H1 (cell line): ENCODE measurements at places on chromosomes 1 and 21.
A peak's percentile ranks its signal among the peaks of the same experiment; 100 is the strongest.

GRCh38 chr1:155062151-155062686, 1.3 kb upstream of the EFNA4 start:
- DNase-seq = peak; percentile 87

DNA sequence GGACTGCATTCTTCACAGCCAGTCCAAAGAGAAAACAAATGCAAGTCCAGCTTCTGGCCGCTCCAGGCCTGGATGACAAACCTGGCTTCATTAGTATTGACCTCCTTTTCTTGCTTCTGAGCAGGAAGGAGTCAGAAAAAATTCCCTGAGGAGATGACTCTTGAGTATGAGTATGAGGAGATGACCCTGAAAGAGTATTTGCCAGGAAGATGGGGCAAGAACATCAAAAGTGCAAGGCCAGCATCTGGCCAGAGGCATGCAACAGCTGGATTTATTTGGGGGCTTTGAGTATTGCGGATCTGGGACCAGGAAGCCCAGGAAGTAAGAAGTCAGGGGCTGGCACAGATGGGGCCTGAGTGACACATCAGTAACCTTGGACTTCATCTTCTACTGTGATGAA, 113.9 kb downstream of the GLIS1 start:
- no peak for DNase-seq

DNA sequence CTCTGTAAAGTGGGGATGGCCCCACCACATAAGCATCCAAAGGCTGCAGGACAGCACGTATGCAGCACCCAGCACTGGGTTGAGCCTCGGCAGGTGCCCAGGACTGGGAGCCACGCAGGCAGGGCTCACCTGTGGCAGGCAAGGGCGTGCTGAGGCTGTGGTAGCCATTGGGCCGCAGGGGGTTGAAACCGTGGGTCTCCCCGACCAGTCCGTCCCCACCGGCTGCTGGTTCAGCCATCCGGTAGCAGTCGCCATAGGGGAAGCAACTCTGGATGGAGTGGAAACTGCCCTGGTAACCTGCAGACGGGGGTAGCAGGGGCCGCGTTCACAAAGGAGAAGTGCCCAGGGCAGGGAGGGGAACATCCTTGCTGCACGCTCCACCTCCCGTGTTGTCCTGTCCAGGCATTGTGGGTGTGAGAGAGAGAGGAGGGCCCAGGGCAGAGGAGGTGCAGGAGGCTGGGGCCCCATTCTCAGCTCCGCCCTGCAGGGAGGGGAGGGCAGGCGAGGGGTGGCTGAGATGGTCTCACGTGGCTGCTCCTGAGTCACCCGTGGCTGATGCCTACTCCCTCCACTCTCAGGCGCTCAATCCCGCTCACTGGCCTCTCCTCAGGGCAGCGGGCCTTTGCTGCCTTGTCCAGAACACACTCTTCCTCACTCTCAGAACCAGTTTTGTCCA, 49.9 kb downstream of the DMRTB1 start:
- no peak for DNase-seq

DNA sequence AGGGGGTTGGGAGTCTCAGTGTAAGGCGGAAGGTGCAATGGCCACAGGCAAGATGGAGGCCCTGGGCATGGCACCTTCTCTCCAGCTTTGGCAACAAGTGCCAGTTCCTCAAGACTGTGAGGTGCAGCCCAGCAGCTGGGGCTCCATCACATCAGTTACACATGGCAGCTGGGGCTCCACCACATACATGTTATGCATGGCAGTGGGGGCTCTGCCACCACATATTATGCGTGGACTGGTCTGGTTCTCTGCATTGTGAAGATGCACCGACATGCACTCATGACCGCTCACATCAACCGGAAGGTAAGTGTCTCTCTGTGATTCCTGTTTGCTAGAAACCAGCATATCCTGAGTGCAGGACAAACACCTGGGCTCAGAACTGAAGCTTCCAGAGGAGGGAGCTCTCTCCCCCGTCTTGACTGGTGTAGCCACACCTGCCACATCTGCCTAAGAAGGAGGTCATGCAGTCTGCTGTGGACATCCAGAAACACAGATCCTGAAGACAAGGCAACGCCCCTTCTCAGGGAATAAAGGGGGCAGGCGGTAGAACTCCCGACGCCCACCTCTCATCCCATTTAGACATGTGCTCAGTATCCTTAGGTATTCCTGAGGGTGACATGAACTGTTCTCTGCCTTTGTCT, 104.1 kb upstream of the TMPRSS2 start:
- DNase-seq = peak; percentile 73

DNA sequence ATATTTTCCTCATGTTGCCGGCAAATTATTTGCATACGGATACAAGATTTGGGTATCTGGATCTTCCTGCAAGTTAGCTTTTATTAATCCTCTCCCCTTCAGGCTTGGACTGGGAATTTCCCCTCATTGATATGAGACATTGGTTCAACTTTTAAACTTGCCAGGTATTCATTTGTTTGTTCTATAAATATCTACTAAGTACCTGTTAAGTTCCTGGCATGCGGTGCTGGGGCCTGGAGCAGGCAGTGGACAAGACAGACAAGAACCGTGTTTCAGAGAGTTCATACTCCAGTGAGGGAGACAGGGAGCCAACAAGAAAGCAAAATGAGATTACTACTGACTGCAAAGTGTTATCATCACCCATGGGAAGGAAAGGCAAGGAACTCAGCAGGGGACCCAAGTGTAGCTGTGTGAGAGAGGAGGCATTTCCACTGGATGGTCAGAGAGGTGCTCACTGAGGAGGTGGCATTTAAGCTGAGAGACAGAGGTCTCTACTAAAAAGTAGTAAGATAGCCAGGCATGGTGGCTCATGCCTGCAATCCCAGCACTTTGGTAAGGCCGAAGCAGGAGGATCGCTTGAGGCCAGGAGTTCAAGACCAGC, 39.1 kb upstream of the FHAD1 start:
- DNase-seq = no peak

- peak; percentile 35 for DNase-seq
Observed at GRCh38 chr1:203089001-203089650, 3.3 kb upstream of the MYOG start.

- no peak for DNase-seq
Observed at GRCh38 chr21:43820466-43820865, 31.1 kb downstream of the RRP1 start.

DNA sequence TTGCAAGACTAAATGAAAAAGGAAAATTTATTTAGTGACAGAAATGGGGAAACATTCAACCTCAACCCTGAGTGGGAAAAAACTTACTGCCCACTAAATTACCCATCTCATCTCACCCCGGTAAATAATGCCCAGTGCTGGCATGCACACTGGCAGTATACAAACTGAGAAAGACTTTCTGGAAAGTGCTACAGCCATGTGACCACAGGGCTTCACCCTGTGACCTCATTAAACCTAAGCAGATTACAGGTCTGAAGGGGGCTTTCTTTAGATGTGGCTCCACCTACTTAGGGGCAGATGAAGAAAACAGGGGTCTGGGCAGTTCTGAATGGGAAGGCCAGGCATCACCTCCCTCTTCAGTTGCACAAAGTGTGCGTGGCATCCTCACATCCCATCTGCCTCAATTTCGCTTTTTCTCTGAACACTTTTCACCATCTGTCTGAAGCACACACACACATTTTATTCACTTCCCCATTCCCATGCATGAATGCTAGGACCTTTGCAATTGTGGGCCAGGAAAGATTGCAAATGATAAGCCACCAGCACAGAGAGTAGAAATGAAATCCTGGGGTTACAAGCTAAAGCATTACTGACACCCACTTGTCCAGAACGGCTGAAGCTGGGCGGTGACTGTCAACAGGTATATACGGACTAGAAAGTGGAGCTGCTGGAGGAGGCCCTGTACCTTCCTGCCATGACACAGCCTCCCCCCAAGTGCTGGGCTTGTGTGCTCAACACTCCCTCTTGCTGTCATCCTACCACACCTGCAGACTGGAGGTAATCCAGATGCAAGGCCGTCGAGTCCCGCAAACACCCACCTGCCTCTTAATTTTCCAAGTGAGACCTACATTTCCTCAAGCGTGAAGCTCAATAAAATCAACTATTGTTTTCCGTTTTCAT, 2.7 kb downstream of the NADK start:
- no peak for DNase-seq

GRCh38 chr1:157110003-157110402, 10.4 kb upstream of the ETV3L start:
- no peak for DNase-seq

- peak; percentile 62 for DNase-seq
Observed at GRCh38 chr1:18299441-18300338, 181.0 kb upstream of the KLHDC7A start.

GRCh38 chr1:151455231-151455630, 4.1 kb downstream of the POGZ start:
- DNase-seq = no peak

DNA sequence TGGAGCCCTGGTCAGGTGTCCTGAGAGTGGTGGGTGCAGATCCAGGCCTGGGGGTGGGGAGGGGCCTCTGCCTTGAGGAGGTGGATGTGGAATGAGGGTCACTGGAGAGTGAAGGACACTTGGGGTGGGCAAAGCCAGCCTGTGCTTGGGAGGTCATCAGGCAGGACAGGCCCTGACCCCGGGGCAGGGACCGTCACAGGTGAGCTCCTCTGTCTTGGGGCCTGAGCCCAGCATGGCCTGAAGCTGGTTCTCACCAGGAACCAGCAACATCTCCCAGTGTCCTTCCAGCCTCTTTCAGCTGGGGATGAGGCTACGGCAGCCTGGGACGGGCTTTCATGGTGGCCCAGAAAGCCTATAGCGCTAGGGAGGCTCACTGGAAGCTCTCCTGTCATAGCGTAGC, 831 bp upstream of the KRTAP10-2 start:
- peak; percentile 42 for DNase-seq

- DNase-seq = no peak
Observed at GRCh38 chr21:14583629-14584255, 37.6 kb upstream of the SAMSN1 start.

DNA sequence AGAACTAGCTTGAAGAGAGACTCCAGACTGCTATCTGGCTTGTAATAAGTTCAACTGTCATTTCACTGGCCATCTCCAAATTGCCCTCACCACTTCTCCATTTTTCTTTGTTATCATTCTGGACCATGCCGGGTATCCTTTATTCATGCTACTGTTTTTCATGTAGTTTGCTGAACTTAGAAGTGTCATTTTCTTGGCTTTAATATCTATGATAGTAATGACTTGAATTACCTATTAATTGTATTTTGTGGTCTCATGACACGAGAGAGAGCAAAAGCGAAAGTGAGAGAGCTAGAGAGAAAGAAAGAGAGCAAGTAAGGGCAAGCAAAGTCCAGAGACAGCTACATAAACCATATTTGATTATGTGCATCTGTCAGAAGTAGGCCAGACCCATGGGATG, 184.9 kb upstream of the ATP1B1 start:
- no peak for DNase-seq

DNA sequence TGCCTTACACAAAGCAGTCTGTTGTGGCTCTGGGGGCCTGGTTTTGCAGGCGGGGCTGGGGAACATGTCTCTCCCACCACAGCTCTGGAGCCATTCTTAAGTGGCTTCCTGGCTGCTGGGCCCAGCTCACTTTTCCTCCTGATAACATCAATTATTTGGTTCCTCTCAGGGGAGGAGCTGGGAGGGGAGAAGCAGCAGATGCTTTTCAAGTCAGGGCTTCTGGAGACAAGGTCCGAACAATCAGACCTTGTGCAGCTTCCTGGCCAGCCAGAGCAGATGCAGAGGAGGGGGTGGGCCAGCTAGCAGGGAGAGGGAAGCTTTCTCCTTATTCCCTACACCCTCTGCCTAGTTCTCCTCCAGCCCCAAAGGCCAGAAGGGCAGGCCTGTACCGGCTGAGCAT, 3.7 kb upstream of the PAQR6 start:
- no peak for DNase-seq

- peak; percentile 64 for DNase-seq
Observed at GRCh38 chr1:165717918-165718515, 19.7 kb upstream of the ALDH9A1 start.

DNA sequence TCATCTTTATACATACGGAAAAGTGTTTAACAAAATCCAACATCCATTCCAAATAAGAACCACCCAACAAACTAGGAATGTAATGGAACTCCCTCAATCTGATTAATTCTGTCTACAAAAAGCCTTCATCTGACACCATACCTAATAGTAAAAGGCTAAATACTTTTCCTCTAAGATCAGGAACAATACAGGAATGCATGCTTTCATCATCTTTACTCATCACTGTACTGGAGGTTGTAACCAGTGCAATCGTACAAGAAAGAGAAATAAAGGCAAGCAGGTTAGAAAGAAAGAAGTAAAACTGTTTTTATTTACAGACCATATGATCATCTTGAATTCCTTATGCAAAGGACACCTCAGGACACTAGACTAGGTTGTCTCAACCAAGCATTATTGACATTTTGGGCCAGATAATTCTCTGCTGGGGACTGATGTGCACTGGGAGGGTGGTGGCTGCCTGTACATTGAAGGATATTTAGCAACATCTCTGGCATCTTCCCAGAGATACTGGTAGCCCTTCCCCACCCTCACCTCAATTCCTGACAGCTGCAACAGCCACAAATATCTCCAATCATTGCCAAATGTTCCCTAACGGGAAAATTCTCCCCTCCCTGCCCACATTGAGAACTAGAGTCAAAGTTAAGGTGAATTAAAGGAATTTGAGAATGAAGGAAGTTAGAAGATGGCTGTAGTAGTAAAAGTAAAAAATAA, 30.6 kb upstream of the INSL5 start:
- no peak for DNase-seq

DNA sequence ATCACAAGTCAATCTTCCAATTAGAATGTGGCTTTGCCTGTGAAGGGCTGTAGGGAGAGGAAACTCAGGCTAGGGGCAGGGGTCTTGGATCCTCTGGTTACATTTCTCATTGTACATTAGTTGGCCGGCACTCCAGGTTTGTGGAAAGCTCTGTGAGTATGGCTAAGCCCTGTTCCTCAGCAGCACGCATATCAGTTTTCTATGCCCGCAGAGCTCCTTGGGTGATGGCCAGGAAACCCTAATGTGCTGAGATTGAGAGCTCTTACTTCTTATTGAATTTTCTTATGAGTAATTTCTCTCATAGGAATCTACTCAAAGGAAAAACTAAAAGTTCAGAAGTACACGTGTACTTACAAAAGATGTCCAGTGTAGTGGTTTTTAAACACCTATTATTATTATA, 30.7 kb upstream of the STMN1 start:
- DNase-seq = no peak

DNA sequence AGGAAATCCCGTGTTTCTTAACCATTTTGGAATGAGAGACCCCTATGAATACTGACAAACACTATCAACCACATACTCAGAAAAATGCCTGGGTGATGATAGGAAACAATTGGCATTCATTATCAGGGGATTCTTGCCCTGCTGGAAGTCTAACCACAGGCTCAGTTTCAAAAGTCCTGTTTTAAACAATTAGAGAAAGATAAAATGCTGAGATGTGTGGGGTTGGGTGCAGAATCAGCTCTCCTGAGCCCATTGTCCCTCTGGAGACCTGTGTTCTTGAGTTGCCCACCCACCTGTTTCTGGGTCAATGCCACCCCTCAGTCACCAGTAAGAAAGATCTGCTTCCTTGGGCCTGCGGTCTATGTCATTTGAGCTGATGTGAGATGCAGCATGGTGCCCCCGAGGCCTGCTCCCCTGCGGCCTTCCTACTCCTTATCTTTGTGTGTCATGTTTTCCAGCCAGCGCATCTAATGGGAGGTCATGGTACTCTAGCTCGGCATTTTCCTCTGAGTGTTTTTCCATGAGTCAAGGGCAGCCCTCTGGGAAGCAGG, 130.3 kb upstream of the PLXNA2 start:
- no peak for DNase-seq
